ENCODE measurements at places on chromosomes 12 and 14. TPM values are rescaled to one million over a fixed set of nuclear protein-coding genes. Genes with fewer than 3 reads are reported as not detected.

DNA sequence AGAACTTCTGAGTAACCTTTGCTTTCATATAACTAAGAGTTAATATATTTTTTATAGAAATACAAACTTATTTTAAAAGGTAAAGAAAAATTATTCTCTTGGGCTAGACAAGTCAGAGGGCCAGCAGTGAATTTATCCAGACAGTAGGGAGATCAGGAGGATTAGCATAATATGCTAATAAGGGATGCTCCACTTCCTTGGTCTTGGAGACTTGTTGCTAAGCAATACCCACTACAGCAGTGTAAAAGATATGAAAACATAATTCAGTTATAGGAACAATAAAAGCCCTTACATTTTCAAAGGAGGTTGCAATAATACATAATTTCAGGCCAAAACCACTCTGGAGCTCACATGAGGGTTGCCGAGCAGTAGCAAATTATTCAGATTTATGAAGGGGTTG is 615.6 kb downstream of the KCNH5 start:
- DNase-seq = peak; percentile 30
- no peak overlapping the region for H3K4me3 ChIP-seq
- H3K36me3 ChIP-seq = no peaks in the 10 kb centered on the region
- H3K27ac ChIP-seq = no peak overlapping the region
- no peaks in the 10 kb centered on the region for H3K27me3 ChIP-seq
- H3K4me1 ChIP-seq = no peaks in the 10 kb centered on the region

GRCh38 chr14:61620130-61620946 is 75.0 kb upstream of the HIF1A start:
- H3K27ac ChIP-seq = no peak overlapping the region
- H3K4me3 ChIP-seq = no peak overlapping the region
- H3K4me1 ChIP-seq = no peaks in the 10 kb centered on the region
- H3K36me3 ChIP-seq = no peaks in the 10 kb centered on the region

GRCh38 chr12:108399514-108399913 is 60.4 kb upstream of the CMKLR1 start:
- H3K36me3 ChIP-seq = no peaks in the 10 kb centered on the region
- no peak overlapping the region for H3K27ac ChIP-seq
- no peak overlapping the region for H3K4me3 ChIP-seq

DNA sequence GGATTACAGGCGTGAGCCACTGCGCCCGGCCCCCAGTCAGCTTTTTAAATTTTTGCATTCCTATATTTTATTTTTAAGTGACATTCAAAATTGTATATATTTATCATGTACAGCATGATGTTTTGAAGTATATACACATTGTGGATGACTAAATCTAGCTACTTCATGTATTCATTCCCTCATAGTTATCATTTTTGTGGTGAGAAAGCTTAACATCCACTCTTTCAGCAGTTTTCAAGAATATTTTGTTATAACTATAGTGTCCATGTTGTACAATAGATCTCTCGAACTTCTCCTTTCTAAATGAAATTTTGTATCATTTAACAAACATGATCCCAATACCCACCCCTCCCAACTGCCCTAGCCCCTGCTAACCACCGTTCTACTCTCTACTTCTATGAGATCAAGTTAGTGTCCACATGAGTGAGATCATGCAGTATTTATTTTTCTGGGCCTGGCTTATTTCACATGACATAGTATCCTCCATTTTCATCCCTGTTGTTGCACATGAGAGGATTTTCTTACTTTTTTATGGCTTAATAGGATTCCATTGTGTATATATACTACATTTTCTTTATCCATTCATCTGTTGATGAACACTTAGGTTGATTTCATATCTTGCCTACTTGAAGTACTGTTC is 8.8 kb upstream of the HEBP1 start:
- H3K36me3 ChIP-seq = no peaks in the 10 kb centered on the region
- H3K4me3 ChIP-seq = no peak overlapping the region
- no peaks in the 10 kb centered on the region for H3K27me3 ChIP-seq

DNA sequence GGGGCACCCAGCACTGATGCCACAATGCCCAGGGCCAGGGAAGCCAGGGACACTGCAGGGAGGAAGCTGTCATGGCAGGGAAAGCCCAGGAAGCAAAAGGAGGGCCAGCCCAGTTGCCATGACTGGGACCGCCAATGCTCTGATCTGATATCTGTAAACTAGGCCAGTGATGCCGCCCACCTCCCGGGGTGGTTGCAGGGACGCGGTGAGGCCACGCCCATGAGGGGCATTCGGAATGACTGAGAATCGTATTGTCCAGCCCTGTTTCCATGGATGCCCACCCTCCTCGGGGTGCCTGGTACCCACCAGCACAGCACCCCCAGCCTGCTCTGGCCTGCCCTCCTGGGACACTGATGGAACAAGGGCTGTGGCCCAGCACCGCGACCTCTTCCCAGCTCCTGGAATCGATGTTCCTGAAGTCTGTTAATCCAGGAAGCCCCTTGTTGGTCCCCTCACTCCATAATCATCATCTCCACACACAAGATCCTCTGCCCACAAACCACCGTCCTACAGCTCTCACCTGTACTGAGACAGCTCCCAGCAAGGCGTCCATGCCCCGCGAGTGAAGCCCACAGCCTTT is 48.7 kb downstream of the CHGA start:
- no peak overlapping the region for H3K27ac ChIP-seq
- no peak overlapping the region for H3K4me3 ChIP-seq
- DNase-seq = no peak
- no peaks in the 10 kb centered on the region for H3K27me3 ChIP-seq
- H3K36me3 ChIP-seq = no peaks in the 10 kb centered on the region

DNA sequence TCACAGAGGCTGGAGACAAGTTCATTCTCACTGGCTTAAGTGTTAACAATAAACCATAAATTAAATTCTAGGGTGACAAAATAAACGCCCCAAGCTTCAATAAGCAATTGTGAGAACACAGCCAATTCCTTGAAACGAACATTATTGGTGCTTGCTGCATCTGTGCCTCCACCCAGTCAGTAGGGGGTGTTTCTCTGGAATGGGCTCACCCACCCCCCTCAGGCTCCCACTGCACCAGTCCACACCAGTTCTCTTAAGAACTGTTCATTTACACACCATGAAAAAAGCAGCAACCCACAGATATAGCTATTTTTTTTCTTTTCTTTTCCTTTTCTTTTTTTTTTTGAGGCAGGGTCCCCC is 34.7 kb downstream of the CDC42BPB start:
- H3K27ac ChIP-seq = no peak overlapping the region
- peak overlapping the region; percentile 4 for H3K4me3 ChIP-seq
- peaks cover 36% of the 10 kb centered on the region for H3K4me1 ChIP-seq
- no peaks in the 10 kb centered on the region for H3K36me3 ChIP-seq
- peak; percentile 35 for DNase-seq
- H3K27me3 ChIP-seq = no peaks in the 10 kb centered on the region

DNA sequence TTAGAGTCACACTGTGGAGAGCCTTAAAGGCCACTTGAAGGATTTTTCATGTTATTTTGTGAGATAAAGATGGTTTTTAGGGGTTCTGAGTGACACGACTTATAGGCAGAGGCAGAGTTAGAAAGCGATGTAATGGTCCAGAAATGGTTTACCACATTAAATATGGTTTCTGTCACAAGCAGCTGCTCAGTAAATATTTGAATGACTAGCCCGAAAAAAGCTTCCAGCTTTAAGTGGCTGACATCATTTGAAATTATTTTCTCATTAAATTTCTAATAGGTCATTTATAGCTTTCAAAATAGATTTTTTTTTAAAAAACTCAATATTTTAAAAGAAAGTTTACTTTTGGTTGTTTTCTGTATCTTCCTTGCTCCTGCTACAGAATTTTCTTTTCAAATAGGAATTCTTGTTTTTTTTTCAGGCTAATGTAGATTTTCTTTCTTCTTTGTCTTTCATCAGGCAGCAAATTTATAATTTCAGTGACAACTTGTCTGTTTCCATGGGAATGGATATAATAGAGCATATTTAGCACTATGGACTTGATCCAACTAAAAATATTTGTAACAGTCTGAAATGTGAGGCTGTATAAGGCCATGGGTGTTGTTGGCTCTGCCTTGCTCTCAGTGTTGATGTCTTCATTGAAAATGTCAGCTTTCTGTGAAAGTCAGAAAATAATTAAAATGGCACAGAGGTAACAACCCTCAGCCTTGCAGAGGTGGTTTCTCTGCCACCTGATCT is 700.0 kb downstream of the TMTC2 start:
- DNase-seq = no peak
- H3K4me3 ChIP-seq = no peak overlapping the region
- H3K36me3 ChIP-seq = no peaks in the 10 kb centered on the region
- no peaks in the 10 kb centered on the region for H3K27me3 ChIP-seq
- H3K27ac ChIP-seq = no peak overlapping the region

DNA sequence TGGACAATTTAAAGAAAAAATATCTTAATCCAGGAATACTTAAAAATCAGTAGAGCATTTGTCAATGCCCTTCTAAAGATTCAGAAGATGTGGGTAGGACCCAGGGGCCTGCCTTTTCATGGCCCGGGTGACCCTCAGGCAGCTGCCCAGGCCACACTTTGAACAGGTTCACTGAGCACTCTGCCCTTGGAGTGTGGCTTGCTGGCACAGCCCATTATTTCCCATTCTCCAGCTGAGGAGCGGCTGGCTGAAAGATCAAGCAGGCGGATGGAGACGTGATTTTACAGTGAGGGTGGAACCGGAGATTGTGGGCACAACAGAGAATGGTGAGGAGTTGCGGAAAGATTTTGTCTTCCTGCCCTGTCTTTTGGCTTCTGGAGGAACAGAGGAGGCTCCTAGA is 7.1 kb upstream of the PRPH start:
- no peak overlapping the region for H3K27ac ChIP-seq
- no peaks in the 10 kb centered on the region for H3K27me3 ChIP-seq
- no peaks in the 10 kb centered on the region for H3K36me3 ChIP-seq
- H3K4me3 ChIP-seq = no peak overlapping the region
- peaks cover 2% of the 10 kb centered on the region for H3K4me1 ChIP-seq
- no peak for DNase-seq

GRCh38 chr12:108377260-108377659 is 38.1 kb upstream of the CMKLR1 start:
- no peak overlapping the region for H3K4me3 ChIP-seq
- H3K36me3 ChIP-seq = no peaks in the 10 kb centered on the region
- H3K27ac ChIP-seq = no peak overlapping the region
- no peak for DNase-seq

DNA sequence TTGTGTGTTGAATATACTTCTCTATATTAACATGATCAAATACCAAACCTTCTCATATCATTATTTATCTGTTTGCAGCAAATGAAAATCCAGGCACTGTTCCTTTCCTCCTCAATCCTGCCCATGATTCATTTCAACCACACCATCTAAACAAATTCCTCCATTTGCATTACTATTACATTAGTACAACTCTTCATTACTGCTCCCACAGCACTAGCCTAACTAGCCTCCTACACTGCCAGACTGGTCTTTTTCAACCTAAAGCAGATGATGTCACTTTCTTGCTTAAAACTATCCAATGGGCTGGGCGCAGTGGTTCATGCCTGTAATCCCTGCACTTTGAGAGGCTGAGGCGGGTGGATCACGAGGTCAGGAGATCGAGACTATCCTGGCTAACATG is 117.3 kb upstream of the MYF6 start:
- H3K27me3 ChIP-seq = no peaks in the 10 kb centered on the region
- no peak overlapping the region for H3K4me3 ChIP-seq
- no peak for DNase-seq

- H3K36me3 ChIP-seq = no peaks in the 10 kb centered on the region
- no peaks in the 10 kb centered on the region for H3K27me3 ChIP-seq
- no peaks in the 10 kb centered on the region for H3K4me1 ChIP-seq
- H3K27ac ChIP-seq = no peak overlapping the region
These were observed 47.4 kb upstream of the ELK3 start for GRCh38 chr12:96146747-96147146.

DNA sequence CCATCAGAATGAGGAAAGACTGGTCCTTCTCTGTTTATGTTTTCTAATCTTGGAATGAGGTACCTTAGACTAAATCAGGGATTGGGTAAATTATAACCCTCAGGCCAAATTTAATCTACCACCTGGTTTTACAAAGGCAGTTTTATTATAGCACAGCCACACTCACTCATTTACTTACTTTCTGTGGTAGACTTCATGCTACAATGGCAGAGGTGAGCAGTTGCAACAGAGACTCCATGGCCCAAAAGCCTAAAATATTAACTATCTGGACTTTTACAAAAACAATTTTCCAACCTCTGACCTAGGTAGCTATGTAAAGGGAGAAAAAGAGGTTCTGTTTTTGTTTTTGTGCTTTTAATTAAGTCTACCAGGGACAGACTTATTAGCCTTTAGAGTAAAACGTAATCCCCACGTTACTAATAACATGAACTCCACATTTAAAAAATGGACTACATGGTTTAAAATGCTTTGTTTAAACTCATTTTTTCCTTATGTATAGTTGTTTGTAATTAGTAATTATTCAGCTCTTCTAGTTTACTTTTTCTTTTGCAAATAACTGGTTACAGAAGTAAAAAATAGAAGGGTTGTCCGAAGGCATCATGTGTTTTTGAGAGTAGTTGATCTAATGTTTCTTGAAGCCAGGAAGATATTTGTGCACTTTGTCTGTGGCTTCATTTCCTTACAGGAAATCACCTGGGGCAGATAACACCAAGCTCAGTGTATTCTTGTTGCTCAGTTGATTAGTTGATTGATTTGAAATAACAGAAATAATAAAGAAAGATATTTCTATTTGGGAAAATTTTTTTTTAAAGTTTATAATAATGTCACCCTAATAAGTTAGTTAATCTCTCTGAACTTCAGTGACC is 57.6 kb upstream of the ATP2B1 start:
- H3K36me3 ChIP-seq = no peaks in the 10 kb centered on the region
- H3K27ac ChIP-seq = no peak overlapping the region
- H3K4me1 ChIP-seq = no peaks in the 10 kb centered on the region
- DNase-seq = no peak
- H3K27me3 ChIP-seq = no peaks in the 10 kb centered on the region
- no peak overlapping the region for H3K4me3 ChIP-seq

GRCh38 chr14:51651388-51652167 is at the start of gene FRMD6:
Gene FRMD6, plus strand, starts transcription at chr14:51651910. Its CDS starts 37,927 bp downstream, at chr14:51689837.
- H3K4me3 ChIP-seq = peak within 1 kb of the TSS; percentile 95
- no peaks in the 10 kb centered on the region for H3K27me3 ChIP-seq
- H3K36me3 ChIP-seq = no peaks in the 10 kb centered on the region
- H3K4me1 ChIP-seq = peaks cover 31% of the 10 kb centered on the region

GRCh38 chr12:75585330-75585729 is 73.9 kb upstream of the KRR1 start:
- H3K27me3 ChIP-seq = no peaks in the 10 kb centered on the region
- no peak overlapping the region for H3K27ac ChIP-seq
- H3K36me3 ChIP-seq = no peaks in the 10 kb centered on the region
- no peak for DNase-seq

The ABCC9 gene
- total RNA-seq = 0.04 TPM

The EIF2B2 gene
- total RNA-seq = 93.3 TPM

The CCDC197 gene
- total RNA-seq = not detected

The SLC38A4 gene
- 0.42 TPM for total RNA-seq

The ITGA7 gene
- 21.4 TPM for total RNA-seq

The TRIP11 gene
- 39.7 TPM for total RNA-seq

The C14orf132 gene
- total RNA-seq = 8.3 TPM
